ENCODE measurements at places on chromosomes 3 and 15. TPM values are rescaled to one million over a fixed set of nuclear protein-coding genes. Genes with fewer than 3 reads are reported as not detected.

Gene AEN
- 122 TPM for total RNA-seq

- no peak for DNase-seq
These were observed 34.3 kb upstream of the PARP14 start for GRCh38 chr3:122646146-122646988.

DNA sequence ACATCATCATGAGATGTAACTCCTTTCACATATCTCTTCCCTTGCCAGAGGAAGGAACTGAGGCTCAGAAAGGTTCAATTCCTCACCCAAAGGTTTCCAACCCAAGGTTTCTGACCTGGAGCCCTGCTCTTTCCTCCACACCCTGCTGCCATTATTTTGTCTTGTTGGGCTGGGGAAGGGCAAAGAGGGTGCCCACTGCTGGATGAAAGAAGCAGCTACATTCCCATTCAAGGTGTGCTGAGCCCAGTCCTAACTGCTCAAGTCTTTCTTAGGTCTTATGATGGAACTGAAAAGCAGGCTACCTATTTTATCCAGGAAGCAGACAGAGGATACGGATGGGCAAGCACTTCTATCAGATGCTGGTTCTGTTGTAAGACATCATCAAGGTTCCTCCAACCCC is 258.0 kb upstream of the CTDSPL start:
- DNase-seq = no peak

DNA sequence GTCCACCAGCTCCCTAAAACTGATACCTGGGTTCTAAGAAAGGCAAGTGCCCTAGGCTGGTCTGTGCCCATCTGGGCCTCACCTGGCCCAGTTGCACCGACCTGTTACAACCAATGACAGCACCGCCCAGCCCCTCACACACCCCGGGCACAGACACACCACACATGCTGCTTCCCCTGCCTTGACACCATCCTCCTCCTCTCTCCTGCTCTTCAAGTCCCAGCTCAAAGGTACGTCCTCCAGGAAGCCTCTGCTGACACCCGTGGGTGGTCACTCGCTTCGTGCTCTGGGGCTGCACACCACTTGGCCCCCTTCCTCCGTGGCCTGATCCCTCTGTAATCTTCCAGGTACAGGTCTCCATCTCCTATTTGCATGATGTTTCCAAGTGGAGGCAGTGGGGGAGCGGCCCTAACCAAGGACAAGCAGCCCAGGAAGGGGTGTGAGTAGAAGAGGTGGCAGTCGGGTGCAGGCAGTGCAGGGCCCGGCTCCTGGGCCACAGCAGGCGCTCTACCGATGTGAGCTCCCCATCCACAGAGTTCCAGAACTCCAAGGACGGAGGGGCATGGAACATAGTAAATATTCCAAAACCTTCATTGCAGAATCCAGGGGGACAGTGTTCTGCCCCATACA is 144.6 kb downstream of the NUP210 start:
- DNase-seq = no peak

DNA sequence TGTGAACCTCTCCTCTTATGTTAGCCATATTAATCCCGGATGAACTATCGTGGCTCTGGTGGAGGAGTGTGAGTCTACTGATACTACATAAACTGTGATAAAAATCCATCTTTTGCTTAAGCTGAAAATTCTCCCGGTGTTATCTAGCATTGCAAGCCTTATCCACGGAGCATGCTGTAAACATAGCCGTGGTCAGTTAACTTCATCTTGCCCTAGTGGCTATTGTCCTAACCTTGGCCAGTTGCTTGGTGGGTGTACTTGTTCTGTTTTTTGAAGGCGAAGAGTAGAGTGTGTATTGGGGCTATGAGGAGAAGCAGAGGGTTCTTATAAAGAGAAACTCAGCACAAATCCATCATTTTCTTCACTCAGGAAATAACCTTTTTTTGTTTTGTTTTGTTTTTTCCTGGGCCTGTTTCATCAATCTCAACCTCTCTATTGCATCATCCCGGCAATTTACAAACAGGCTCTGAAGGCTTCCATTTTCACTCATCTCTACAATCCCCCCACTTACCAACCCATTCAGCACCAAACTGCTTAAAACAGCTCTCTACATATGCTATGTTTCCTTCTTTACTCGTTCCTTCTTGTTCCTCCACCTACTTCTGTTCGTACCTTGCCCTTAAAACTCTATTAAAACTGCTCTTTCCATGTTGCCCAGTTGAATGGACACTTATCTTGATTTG is 135.5 kb upstream of the PTX3 start:
- no peak for DNase-seq

Gene ITGB5
- 251 TPM for total RNA-seq

Gene TNNC1
- total RNA-seq = 5.8 TPM

Gene GREM1
- total RNA-seq = 0.57 TPM

GRCh38 chr15:41022487-41023090 is 69.3 kb downstream of the CHAC1 start:
- DNase-seq = no peak
